ENCODE measurements at places on chromosomes 11 and 22.

DNA sequence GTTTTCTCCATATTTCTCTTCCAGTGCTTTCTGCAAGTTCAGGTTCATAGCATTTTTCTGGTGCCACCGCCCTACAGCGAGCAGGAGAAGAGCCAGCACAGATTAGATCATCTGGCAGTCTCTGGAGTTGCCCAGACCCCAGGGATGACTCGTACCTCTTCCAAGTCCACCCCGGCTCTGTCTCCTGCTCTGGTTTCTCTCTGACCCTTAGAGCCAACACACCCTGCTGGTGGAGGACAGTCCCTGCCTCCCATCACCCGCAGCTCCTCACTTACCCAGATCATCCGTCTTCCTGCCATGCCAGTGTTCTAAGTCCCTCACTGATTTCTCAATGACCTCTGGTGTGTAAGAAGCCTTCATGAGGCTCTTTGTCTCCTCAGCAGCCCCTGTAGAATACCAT, 28.0 kb downstream of the TST start:
- DNase-seq = no peak

GRCh38 chr22:34886812-34887211, 179.1 kb upstream of the ISX start:
- no peak for DNase-seq

- DNase-seq = no peak
Measured at GRCh38 chr11:112160091-112160848, 3.6 kb downstream of the IL18 start.

GRCh38 chr11:15901790-15902189, 454.6 kb downstream of the SOX6 start:
- no peak for DNase-seq

GRCh38 chr22:19514831-19515565, 9.2 kb downstream of the CLDN5 start:
- DNase-seq = peak; percentile 61

DNA sequence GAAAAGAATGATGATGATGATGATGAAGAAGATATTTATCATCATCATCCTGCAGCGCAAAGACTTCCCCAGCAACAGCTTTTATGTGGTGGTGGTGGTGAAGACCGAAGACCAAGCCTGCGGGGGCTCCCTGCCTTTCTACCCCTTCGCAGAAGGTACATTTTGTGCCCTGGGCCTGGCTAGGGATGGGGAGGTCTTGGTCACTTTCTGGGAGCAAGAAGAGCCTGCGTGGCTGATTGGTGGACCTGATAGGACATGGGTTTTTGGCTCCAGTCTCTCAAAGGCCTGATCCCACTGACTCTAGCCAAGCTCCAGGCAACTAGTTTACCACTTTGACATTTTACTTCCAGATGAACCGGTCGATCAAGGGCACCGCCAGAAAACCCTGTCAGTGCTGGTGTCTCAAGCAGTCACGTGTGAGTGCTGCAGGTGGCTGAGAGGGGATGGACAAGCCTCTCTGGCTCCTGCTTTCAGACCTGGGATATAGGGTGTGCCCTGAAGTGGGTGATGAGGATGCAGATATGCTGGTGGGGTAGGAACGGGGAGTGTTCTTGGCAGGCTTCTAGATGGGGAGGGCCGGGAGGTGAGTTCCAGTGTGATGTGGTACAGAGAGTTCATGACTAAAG, 5.3 kb downstream of the SIDT2 start:
- no peak for DNase-seq

GRCh38 chr11:16960250-16960649, 54.0 kb downstream of the PLEKHA7 start:
- no peak for DNase-seq

DNA sequence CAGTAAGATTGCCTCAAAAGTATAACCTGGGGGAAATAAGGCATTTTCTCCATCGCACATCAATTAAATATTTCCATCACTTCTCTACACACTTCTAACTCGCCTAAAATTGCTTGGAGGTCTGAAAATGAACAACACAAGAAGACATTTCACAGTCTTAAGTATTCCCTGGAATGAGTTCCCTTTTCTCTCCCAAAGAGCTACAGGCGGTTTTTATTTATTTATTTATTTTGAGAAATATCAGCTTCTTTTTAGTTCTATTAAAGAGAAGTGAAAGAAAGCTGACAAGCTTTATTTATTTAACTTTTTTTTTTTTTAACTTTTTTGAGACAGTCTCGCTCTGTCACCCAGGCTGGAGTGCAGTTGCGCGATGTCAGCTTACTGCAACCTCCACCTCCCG, 11.5 kb upstream of the PARVB start:
- no peak for DNase-seq

DNA sequence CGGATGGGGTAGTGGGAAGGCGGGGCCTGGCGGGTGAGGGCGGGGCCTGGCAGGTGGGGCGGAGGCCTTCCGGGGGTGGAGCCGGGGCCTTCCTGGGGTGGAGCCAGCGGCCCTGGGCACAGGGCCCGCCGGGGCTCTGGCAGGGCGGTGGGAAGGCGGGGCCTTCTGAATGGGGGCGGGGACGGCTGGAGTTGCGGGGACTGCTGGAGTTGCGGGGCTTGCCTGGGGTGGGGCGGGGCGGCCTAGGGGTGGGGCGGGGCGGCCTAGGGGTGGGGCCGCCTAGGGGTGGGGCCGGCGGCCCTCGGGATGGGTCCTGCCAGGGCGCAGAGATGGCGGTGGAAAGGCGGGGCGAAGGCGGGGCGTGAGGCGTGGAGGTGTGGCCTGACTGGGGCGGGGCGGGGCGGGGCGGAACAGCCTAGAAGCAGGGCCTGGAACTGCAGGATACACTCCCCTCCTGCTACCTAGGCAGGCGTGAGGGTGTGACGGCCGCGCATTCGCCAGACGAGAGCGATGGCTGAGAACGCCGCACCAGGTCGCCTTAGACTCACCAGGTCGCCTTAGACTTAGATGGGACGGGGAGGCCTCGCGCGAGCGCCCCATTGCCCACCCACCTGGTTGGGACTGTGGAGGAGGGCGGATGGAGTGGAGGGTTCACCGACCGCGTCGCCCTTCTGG, 19.3 kb downstream of the RRP7A start:
- peak; percentile 5 for DNase-seq

- DNase-seq = no peak
Measured at GRCh38 chr11:125932301-125932700, 13.5 kb upstream of the VSIG10L2 start.

DNA sequence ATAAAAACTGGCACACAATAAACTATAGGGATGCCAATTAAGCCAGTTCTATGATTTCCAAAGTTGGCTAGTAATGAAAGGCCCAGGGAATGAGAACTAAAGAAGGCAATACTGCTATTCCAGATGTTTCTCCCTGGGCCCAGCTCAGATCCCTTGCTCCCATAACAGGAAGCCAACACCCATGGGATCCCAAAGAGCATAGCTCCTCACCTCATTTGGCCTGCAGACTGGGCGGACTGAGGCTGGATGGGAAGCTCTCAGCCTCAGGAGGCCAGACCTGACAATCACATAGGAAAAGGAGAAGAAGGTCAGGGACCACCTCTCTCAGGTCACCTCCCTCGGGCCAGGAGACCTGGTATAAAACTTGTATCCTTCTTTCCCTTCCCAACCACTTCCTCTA, 5.3 kb downstream of the TBC1D10A start:
- DNase-seq = no peak

DNA sequence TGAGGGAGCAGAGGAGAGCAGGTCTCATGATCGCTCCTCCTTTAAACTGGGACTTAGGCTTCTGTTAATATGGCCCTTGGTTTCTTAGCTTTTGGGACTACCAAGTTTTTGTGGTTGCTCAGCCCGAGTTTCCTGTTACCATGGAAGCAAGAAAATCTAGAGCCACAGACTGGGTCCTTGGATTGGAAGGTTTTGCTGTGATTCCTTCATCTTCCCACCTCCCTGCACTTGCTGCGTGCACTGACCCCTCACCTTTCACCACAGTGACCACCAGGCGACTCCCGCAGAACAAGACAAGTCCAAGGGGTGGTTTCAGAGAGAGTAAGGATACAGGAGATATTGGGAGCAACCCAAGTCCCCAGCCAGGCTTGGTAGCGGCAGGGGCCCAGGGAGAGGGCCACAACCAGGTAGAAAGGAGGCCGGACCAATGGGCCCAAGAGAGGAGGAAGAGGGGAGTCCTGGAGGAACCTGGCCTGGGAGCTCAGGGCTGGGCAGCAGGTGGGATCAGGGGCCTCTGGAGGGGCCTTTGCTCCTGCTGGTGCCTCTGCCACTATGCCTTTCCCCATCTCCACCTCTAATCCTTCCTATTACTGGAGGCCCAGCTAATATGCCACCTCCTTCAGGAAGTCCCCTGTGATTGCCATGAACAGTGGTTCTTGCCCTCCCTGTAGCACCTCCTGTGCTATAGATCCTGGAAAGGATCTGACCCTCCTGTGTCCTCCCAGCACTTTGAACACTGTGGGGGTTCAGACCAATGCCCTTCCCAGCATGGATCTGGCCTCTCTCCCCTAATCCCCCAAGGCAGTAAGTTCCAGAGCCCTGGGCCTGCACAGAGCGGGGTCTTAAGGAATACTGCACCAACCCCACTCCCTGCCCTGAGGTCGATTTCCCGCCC, 21.2 kb downstream of the CSF2RB start:
- no peak for DNase-seq

DNA sequence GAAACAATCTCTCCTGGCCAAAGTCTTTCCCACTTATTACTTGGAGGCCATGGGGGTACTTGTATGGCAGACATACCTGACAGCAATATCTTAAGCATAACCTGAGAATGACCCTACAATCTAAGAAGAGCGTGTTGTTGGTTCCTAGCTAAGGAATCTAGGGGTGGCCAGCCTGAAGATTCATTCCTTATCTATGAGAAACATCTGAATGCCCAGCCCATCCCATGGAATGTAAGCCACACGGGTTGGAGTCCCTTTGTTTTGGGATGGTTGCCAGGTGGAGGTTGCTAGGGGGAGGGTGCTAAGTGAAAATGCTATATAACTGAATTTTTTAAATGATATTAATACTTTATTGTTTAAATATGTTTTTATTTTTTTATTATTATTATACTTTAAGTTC, 725.0 kb downstream of the ETS1 start:
- no peak for DNase-seq

GRCh38 chr11:46050003-46050461, 71.2 kb downstream of the PHF21A start:
- DNase-seq = no peak

DNA sequence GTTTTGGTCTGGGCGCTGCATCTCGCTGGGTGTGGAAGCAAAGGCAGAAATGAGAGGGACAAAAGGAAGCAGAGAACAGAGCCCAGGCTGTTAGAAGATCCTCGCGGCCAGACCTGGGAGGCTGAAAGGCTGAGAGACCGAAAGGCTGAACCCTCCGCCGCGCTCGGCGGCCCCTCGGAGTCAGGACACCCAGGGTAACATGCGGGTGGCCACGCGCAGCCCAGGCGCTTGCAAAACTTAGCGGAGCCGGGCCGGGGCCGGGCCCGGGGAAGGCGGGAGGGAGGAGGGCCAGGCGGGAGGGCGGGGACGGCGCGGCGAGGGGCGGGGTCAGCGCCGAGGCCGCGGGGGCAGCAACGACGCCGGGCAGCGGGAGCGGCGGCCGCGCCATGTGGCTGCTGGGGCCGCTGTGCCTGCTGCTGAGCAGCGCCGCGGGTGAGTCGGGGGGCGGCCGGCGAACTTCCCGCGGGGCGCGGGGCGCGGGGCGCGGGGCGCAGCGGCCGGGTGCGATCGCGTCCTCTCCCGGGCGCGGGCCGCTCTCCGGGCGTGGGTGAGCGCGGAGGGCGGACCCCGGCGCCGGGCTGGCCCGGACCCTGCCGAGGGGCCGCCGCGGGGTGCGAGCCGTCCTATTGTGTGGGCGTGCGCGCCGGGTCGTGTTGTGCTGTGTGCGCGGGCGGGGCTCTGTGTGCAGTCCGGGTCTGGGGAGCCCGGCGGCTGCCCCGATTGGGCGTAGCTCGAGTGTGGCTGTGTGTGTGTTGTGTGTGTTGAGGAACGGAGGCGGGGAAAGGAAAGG, at the start of gene LDLRAD3:
Gene LDLRAD3, plus strand, starts transcription at position 350 of the 790 bp plus-strand sequence. Its CDS starts 37 bp downstream, at position 387.
- DNase-seq = peak; percentile 55

DNA sequence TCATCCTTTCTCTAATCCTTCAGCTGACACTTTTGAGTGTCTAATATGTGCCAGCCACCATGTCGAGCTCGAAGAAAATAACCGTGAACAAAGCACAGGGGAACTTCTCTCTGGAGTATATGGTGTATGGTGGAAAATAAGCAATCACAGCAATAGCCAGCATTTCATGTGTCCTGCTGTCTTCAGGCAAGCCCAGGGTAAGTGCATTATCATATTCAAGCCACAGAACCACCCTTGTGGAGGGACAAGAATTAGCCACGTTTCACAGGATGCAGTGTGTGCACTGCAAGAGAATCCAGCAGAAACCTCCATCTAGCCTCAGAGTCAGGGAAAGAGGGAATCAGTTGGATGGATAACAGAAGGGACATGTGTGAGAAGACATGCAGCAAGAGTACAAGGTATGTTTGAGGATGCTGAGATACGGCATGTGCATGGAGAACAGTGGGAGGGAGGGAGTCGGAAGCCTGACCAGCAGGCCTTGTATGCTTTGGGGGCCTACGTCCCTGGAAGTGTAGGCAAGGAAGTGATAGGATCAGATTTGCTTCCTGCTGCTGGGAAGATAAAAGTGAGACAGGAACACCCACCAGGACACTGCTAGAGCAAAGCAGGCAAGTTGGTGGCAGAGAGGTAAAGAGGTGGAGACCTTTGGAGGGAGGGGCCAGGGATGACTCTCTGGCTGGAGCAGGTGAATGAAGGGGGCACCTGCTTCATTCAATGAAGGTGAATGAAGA, 14.7 kb upstream of the GNAZ start:
- DNase-seq = no peak

DNA sequence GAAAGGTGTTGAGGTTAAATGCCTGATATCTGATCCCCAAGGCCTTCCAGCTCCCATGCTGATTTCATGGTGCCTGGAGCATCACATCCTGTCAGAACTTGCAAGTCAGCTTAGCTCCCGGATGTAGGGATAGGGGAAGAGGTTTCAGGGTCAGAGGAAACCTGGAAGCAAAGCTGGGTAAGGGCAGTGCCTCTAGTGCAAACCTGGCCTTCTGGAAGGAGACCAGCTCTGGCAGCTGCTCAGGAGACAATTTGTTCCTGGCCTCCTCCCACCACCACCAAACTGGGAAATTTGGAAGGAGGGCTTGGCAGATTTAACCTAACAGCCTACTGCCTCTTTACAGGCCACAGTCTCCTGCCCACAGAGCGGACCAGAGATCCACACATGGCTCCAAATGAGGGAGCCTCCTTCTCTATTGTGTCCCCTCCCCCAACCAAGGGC, 9.2 kb upstream of the TSKU start:
- no peak for DNase-seq

- no peak for DNase-seq
Measured at GRCh38 chr22:44668190-44668885, 33.7 kb upstream of the PRR5 start.

GRCh38 chr11:9091044-9091922, at the start of gene SCUBE2:
SCUBE2 (minus strand) TSS chr11:9091599; CDS start chr11:9091528, 71 bp downstream.
- DNase-seq = no peak

DNA sequence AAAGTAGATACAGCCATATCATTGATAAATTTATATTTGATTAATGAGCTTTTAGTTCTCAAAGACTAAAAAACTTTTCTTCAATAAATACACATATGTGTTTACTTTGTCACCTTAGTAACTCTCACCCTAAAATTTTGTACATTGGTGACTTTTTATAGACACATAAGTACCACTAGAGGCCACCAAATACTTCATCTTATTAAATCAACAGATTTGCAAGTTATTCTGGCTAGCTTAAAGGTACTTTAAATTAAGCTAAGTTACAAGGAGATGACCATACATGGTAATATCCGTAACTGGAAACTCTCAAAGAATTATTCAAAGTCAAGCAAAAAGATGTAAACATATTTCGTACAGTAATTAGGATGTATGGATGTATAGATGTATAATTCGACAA, 112.2 kb downstream of the SBF2 start:
- no peak for DNase-seq

- DNase-seq = no peak
Measured at GRCh38 chr11:66126064-66126463, 56.0 kb downstream of the PACS1 start.

- DNase-seq = no peak
Measured at GRCh38 chr11:44928816-44929215, 21.9 kb downstream of the TP53I11 start.

All from NCI-H774 (cell line).